Fibroblast of mammary gland (primary cell): ENCODE measurements at places on chromosomes 12 and 14.
A peak's percentile ranks its signal among the peaks of the same experiment; 100 is the strongest.

GRCh38 chr14:75861161-75861621 lies 120.6 kb downstream of the TGFB3 start:
- peak; percentile 96 for DNase-seq

DNA sequence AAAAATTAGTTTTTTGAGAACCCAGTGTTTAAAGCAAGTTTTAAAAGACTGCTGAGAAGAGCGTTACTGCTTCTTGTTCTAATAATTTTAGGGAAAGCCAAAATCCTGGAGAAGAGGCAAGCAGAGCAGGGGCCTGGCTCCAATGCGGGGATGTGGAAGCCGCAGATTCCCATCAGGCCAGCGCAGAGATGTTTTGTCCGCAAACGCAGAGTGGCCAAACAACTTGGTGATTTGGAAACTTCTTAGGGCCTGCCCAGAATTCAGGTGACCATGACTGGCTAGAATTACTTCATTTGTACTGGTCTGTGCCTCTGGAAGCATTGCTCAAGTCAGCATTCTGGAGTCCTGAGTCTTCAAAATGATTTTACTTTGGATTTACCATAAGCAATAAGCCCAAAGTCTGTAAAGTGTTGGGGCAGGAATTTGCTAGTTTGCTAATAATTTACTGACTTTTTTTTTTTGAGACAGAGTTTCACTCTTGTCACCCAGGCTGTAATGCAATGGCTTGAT lies 208.4 kb downstream of the PPM1H start:
- peak; percentile 75 for DNase-seq

- DNase-seq = peak; percentile 98
Measured at GRCh38 chr12:80778005-80778541, 61.4 kb downstream of the MYF5 start.

- no peak for DNase-seq
Measured at GRCh38 chr12:122724641-122725243, 5.9 kb downstream of the HCAR1 start.

DNA sequence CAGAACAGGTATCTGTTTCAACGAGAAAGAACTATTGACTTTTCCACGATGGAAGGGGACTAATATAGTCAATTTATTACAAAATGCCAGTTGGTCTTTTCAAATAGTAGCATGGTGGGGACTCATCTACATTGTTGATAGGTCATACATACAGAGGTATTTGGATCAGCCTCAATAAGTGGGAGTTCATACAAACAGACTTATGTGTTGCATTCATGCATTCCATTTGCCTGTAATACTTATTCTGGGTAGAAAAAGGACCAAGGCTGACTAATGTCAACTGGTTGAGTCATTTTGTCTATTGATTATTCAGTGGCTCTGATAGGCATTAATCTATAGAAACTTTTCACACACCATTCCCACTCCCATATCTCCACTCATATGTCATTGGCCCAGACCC lies 41.5 kb upstream of the GLIPR1 start:
- peak; percentile 18 for DNase-seq

DNA sequence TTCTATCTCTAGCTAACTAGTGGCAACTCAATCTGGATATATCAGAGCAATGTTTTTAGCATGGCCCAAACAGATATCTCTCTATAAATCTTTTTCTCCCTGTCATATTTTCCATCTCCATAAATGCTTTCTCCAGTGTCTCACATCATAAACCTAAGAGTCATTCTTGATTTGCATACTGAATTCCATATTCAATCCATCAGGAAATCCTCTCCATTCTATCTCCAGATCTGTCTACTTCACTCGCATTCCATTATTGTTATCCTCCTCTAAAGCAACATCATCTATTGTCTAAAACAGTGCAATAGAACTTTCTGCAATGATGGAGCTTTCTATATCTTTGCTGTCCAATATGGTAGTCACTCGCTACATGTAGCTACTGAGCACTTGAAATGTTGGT lies 45.5 kb upstream of the ERGIC2 start:
- no peak for DNase-seq

DNA sequence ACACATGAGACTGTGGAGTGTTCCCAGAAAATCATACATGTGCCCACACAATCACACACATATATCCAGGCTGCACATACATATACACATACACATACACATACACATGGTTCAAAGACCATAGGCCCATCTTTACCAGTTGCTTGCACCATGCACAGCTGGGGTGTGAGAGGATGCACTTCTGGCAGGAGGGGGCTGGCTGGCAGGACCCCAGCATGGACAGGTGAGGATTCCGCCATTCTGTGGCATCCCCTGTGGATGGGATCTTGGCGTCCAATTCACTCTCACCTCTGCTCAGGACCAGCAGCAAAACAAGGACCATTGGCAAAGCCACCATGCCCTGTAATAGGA lies 7.0 kb downstream of the ITGB7 start:
- no peak for DNase-seq

DNA sequence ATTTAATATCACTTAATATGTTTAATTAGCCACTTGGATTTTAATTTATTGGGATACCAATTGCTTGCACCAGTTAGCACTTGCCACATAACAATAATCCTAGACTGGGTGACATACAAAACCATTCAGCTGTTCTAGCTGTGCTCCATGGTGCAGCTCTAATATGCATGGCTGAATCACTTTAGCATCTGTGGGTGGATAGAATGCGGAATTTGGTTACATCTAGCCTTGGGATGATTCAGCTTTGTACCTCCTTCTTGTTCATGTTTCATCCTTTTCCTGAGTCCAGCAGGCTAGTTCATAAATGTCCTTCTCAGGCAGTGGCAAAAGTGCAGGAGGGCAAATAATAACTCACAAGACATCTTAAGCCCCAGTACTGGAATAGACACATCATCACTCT lies 1263.0 kb downstream of the LRFN5 start:
- DNase-seq = peak; percentile 77

DNA sequence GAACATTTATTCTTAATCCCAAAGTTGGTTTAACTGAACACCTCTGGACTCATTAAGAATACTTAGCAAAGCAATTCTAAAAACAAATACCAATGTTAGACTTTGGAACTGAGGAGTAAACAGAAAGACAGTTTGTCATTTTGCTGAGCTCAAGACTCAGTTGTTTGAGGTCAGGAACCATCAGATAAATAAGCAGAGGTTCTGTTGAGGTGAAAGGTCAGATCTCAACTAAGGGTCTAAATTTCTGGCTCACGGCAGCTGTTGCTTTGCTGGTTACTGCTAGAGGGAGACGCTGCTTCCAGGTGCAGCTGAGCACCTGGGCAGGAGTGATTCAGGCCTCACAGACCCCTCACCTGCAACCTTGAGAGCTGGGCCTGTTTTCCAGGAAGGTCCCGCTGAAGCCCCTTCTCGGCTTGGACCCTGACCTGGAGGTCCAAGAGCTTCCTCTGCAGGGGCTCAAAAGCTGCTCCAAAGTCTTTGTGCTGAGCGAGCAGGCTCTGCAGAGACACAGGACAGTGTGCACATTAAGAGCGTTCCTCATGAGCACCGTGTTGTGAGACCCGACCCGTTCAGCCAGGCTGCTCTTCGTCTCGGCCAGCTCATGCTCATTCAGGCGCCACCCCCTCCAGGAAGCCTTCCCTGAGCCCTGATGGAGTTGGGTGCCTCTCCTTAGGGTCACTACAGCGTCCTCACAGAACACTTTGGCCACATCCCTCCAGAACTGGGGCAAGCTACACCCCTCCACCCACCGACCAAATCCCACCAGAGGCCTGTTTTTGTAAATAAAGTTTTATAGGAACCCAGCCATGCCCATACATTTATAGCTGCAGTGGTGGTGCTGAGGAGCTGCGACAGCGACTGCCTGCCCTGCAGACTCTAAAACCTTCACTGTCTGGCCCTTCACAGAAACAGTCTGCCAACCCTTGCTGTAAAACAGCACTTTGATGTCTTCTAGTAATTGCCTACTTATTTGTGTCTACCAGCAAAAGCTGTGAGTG lies 72.0 kb downstream of the SYNE3 start:
- DNase-seq = no peak

- peak; percentile 34 for DNase-seq
Measured at GRCh38 chr14:69300601-69301221, 40.8 kb downstream of the GALNT16 start.

DNA sequence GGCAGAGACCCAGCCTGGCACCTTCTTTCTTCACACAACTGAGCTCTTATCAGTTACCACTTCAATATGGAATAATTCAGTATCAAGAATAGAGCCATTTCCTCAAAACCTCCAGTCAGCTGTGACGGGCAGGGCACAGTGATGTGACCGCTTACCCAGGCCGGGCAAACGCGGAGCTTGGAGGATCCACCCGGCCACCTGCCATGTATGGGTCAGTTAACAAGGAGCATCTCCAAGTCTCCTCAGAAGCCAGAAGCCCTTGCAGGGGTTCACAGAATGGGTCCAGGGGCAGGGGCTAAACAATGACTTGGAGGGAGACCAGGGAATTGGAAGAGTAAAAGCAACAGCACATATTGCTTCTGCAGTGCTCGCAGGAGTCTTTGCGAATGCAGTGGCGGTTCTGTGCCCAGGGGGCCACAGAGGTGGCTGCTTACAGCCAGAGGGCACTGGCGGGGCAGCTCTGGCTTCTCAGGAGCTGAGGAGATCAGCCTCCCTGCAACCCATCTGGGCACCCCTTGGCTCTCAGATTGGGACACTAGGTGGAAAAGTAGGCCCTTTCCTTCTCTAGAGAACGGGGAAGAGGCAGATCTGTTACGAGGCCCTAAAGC lies 162.3 kb downstream of the CALM1 start:
- DNase-seq = no peak

DNA sequence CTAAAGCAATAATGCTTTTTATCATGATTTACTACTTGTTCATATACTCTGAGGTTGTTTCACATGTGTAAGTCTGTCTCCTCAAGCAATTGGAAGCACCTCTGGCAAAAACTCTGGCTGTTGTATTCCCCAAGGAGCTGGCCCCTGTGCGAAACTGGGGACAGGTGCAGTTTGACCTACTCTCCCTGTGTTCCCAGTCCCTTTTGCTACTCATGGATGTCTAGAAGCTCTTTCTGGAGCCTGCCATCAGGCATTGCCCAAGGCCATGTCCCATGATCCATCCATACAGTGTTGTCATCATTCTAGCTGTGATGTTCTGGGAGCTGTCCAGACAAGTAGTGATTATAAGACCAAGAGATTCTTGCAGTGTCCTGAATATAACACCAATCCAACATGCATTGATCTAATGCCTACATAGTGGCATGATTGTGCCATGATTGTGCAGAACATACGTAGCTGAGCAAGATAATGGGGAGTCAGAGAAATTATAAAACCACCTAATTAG lies 14.9 kb downstream of the AKAP6 start:
- DNase-seq = peak; percentile 18

GRCh38 chr14:69484444-69485314 lies at the start of gene PLEKHD1:
Gene PLEKHD1 (plus strand): TSS chr14:69484728. CDS start chr14:69484966, 238 bp downstream.
- no peak for DNase-seq

- peak; percentile 60 for DNase-seq
Measured at GRCh38 chr12:67457778-67458665, 188.9 kb downstream of the CAND1 start.

DNA sequence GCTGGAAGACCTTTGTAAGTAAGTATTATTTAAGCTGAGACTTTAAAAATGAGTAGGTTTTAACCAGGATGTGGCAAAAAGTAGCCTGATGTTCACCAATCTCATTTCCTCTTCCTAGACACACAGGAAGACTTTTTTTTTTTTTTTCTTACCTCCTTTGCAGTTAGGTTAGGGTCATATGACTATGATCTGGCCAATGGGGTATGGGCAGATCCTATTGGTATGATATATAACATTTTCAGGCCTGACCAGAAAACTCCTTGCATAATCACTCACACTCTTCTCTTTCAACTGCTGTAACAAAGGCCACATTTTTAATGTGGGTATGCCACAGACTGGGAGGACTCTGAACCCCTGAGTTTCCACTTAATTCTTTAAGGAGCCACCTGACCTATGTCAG lies 2.7 kb upstream of the RPS6KA5 start:
- DNase-seq = peak; percentile 10

- DNase-seq = no peak
Measured at GRCh38 chr12:92489781-92490180, 213.0 kb upstream of the PLEKHG7 start.

- peak; percentile 42 for DNase-seq
Measured at GRCh38 chr14:32698831-32699230, 239.8 kb upstream of the NPAS3 start.

DNA sequence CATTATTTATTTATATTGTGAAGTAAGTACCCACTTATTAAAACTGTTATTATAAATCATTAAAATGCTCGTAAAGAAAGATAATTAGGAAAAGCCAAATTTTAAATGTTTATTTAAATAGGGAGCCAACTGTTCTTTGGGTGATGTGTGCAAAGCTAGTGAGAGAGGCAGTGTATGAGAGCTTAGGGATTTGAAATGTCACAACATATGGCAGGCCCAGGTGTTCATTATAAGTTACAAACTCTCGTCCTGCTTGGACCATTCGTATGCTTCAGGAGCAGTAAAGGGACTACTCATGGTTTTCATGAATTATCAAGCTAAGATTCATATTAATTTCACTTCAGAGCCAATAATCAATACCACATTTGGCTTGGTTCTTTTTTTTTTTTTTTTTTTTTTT lies 154.5 kb downstream of the TGFB3 start:
- DNase-seq = no peak

DNA sequence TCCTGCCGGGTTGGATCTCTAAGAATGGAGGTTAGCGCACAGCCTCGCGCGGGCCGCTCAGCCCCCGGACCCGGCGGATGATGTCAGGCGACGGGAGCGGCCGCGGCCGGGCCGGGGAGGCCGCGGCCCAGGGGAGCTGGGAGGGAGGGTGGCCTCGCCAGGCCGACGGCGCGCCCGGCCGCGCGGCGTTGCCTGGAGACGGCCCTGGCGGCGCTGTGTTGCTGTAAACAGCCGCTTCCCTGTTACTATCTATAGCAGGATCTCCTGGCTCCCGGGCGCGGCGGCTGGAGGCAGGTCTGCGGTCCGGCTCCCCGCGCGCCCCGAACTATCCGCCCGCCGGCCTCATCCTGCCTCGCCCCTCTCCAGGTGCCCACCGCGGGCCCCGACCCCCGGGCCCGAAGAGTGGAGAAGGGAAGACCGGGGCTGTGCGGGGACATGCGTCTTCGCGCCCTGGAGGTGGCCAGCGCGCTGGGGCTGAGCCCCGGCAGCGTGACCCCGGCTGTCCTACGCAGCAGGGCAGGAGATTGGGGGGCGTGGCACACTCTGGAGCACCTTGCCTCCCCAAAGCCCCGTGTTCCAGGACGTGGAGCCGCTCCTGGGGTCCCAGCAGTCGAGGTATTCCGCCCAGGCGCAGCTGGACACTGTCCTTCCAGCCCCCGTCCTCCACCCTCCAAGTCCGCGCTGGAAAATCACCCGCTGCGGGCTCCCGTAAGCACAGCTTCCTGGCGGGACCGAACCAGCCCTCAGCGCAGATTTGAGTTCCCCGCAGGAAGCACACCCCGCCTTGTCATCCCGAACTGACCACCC lies 1.4 kb upstream of the FOS start:
- DNase-seq = peak; percentile 84

- DNase-seq = no peak
Measured at GRCh38 chr14:96126339-96126782, 78.3 kb upstream of the BDKRB2 start.

DNA sequence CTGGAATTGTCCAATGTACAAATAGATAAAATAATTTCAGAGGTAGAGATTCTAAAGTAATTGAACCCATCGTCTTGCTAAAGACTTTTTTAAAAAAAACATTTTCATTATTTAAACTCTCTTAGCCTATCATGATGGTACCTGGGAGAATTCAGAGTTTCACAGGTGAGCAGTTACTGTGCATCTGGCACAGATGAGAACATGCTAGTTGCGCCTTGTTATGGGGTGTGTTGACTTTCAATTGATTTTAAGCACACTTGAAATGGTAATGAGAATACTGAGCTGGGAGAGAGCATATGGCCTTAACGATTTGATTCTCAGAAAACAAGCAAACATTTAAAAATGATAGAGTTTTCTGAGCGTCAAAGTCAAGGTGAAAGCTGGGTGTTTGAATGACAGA lies 66.6 kb downstream of the FLRT2 start:
- no peak for DNase-seq
